ENCODE measurements at places on chromosomes 12 and 14.

GRCh38 chr12:402029-402389 is 565 bp downstream of the CCDC77 start:
- DNase-seq: no peak

GRCh38 chr12:9340422-9341259 is 132.4 kb upstream of the PZP start:
- no peak for DNase-seq

DNA sequence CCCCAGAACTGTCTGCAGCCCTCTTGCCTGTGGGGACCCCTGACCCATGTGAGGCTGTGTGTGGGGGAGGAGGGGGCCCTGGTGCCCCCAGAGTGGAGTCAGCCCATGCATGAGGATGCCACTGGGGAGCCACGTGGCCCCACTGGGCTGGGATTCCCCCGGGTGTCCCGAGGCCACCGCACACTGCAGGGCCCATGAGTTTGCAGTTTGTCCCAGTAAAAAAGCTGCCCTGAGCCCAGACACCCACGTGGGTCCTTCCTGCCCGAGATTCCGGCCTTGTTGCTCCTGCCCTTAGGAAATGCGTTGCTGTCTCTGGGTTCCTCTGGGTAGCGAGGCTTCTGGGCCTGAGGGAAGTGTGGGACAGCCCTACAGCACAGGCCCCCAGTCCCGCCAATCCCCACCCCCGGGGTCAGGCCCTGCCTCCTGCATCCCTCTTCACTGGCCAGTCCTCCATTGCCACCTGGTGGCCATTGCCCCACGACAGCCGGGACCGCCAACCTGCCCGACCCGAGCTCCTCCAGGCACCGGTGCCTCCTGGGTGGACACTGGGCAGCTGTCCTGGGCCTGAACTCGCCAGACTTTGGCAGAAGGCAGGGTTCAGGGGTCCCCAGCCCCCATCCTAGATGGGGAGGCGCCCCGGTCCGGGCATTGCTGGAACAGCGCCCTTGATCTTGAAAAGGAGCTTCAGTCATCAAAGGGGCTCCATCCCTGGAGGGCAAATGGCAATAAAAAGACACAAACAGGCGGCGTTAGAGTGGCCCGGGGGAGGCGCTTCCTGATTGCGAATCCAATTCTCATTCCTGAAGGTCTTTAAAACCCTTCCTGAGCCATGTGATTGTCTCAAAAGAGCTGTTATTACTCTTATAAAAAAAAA is 15.6 kb upstream of the C14orf180 start:
- peak; percentile 48 for DNase-seq

DNA sequence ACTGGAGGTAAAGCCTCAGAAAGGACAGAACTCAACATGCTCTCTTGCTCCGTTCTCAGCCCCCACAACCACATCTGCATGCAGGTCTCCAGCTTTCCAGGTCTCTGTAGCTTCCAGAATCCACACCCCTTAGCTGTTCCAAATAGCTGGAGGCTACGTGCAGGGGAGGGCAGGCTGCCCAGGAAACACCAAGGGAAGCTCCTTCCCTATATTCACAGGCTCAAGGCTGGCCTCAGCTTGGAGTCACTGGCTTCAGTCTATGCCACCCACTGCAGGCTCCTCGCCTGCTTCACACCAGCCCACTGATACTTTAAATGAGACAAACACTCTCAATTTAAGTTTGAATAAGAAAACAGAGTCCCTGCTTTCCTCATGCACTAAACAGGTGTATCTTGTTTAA is 73.3 kb downstream of the ASCL4 start:
- no peak for DNase-seq

DNA sequence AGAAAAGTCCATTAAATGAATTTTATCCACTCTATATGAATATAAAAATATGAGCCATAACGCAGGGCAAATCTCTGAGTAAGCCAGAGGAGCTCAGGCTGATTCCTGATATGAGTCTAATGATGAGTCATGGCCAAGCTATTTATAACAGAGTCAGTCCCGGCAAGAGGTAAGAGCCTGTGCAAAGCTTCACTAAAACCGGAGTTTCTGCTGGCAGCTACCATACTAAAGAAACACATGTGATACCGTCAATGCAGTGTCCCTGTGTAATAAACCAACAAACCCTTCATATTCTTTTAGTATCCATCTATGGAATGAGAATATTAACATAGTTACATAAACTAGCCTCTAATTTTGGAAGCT is 319.4 kb downstream of the KCNC2 start:
- DNase-seq: no peak

DNA sequence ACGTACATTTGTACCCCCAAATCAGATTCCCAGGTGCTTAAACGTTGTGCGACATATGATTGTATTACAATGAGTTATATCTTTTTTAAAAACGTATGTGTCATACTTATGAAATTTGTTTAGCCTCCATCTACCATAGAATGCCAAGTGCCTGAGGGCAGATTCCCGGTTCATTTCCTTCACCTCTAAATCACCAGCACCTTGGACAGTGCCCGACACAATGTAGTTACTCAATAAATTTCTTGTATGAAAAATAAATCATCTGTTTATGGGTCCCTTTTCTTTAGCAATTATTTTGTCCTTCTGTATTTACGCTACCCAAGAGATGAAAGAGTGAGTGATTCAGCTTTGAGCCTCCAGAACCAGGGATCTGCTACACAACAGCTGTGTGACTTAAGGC is 157.4 kb downstream of the TBX5 start:
- no peak for DNase-seq

- peak; percentile 47 for DNase-seq
Observed at GRCh38 chr14:100486025-100486828, 101.0 kb downstream of the BEGAIN start.

DNA sequence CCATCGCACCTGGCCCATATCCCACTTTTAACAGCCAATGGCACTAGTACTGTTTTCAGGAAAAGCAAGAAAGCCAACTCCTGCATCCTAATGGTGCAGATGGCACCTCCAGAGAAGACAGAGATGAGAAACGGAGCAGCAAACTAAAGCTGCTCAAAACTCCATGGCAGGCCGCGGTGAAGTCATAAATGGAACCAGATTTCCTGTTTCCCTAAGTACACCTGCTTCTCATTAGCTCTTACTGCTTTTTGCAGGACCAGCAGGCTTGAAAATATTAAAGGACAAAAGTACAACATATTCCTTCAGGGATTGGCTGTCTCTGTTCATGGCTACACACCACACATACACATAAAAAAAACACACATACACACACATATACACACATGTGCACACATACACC is 36.7 kb upstream of the LGALS3 start:
- no peak for DNase-seq

GRCh38 chr14:35504260-35504659 is 29.7 kb upstream of the INSM2 start:
- no peak for DNase-seq

- DNase-seq: no peak
Observed at GRCh38 chr12:78698747-78699146, 165.8 kb upstream of the SYT1 start.

GRCh38 chr14:85483652-85484051 is 46.3 kb upstream of the FLRT2 start:
- no peak for DNase-seq

- DNase-seq: no peak
Observed at GRCh38 chr14:73248108-73248868, 11.0 kb downstream of the PAPLN start.

GRCh38 chr12:116926283-116927243 is 15.8 kb downstream of the FBXW8 start:
- no peak for DNase-seq

DNA sequence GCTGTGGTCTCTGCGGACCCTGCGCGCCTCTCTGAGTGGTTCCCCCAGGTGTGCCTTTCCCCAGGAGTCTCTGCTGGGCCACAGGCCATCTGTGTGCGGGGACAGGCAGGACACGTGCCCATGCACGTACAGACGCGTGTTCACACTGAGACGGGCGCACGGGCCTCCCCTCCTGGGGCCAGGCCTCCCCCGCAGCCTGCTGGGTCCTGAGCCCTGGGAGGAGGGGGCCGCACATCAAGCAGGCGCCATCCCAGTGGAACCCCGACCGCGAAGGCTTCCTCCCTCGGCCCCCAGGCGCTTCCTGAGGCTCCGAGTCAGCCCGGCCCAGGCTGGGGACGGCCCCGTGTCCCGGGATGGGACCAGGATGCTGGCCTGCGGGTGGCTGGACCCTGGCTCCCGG is 39.7 kb downstream of the LRCOL1 start:
- no peak for DNase-seq

DNA sequence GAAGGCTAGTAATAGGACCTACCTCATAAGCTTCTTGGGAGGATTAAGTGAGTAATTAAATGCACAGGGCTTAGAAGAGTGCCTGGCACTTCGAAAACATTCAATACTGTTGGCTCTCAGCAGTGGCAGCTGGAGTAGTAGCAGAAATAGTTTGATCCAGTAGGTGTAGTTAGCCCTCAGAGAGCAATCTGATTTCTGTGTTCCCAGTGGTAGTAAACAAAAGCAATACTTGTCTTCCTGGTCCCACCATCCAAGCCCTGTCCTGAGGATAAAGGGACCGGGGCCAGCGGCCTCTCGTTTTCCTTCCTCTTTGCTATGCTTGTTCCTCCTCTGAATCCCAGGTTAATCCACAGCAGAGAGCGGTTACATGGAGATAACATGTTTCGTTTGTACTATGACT is 131.6 kb downstream of the SAMD4A start:
- no peak for DNase-seq

GRCh38 chr12:126899926-126900792 is 1366.8 kb upstream of the TMEM132C start:
- DNase-seq: no peak

DNA sequence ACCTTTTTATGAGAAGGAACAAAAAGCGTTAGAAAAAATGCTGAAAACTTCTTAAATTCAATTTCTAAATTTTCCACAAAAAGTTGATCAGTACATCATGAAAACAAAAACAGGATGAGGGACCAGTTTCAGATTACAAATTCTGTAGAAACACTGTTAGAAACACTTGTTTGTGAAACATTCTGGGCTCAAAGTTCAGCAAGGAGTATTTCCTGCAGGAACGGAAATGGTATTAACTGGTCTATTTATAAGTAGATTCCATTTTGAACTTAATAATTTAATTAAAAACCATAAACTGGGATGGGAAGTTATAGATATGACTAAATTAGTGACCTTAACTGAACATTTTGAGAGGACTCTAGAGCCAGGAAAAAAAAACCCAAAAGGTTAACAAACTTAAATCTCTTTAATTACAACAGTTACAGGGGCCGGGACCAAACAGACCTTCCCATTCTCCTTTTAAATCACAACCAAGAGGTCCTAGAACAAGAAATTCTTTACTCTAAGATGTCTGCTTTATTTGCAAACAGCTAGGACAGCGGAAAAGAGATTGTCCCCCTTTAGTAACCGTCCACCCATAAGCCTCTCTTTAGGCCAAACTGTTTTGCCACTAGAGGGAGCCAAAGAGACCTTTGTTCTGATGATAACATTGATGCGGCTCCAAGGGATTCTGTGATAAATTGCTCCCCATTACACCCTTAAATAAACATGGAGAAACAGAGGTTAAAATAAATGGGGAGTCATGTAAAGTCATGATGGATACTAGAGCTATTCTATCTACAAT is 69.0 kb upstream of the RERGL start:
- no peak for DNase-seq
